SK-N-MC (cell line): ENCODE measurements at places on chromosomes 5 and 9.

DNA sequence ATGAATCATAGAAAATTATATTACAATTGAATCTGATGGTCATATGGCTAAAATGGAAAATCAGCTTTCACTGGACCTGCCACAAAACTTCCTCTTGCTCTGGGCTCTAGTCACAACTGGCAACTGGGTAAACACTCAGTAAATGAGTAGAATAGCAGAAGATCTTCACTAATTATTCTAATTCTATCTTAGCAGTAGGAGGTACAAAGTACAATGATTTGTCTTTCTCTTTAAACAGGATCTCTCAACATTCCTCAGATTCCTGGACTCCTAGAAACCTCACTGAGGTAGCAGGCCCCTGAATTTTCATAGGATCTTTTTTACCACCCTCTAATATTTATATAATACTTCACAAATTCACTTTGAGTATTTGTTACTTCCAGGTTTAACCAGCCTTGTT, 239.9 kb upstream of the SMARCA2 start:
- DNase-seq, result no peak

DNA sequence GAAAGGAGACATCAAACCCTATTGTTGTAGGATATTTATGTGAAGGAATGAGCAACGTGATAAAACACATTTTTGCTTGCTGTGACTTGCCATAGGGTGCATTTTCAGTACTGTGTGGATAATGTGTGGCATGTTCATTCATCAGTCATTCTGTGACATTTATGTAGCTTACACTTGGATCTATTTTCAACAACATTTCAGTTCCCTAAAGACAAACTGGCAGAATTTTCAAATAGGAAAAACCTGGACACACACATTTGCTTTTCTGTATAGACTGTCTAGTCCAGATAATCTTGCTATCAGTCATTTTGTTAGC, 127.7 kb downstream of the TMC1 start:
- no peak for DNase-seq

- DNase-seq, result no peak
These were observed 86.9 kb upstream of the MAP1B start for GRCh38 chr5:72020161-72020983.

DNA sequence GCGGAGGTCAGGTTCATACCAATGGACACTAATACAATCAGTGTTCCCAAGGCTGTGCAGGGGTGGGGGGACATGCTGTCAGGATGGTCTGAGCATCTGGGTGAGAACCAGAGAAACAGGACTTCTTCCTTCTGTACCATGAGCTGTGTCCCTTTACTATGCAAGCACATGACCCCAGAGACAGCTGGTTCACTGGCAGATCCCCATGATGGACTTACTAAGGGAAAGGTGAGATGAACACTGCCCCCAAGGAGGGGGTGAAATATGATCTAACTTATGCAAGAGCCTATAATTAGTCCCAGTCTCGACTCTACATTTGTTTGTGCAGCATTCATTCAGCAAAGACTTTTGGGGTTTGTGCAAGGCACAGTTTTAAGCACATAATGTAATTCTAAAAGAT, 91.4 kb downstream of the LIFR start:
- DNase-seq, result no peak

DNA sequence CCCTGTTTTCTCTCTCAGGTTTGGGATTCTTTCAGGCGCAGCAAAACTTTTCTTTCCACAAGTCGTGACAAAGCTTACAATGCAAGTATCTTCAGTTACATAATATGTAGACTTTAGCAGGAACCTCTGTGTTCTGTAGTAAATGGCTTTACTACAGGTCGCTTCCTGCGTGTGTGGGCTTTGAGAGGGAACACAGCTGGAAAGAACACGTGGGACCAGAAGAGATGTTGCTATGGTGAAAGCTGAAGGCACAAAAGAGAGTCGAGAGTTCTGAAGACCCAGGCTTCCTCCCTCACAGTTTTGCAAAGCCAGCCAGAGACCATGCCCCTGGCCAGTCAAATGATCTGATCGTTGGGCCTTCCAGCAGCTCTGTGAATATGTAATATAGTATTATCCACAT, 4.0 kb downstream of the ANKRD55 start:
- no peak for DNase-seq
